ENCODE measurements at places on chromosomes 4 and X.

DNA sequence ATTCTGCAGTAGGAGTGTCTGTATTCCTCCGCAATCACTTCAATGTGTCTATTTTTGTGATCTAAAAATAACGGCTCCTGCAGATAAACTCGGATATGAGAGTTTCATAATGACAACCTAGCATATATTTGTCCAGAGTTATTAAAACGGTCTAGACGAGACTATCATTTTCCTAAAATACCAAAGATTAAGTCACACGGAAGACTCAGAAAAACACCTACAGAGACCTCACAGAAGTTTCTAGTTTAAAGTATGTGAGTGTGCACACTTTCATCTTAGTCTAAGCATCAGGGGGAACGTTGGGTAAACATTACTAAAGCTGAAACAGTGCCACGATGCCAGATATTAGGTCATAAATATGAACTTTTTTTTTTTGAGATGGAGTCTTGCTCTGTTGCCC, 156.9 kb downstream of the AFAP1 start:
- DNase-seq, result no peak

- DNase-seq, result no peak
Measured at GRCh38 chrX:149473966-149474365, 31.1 kb downstream of the IDS start.

DNA sequence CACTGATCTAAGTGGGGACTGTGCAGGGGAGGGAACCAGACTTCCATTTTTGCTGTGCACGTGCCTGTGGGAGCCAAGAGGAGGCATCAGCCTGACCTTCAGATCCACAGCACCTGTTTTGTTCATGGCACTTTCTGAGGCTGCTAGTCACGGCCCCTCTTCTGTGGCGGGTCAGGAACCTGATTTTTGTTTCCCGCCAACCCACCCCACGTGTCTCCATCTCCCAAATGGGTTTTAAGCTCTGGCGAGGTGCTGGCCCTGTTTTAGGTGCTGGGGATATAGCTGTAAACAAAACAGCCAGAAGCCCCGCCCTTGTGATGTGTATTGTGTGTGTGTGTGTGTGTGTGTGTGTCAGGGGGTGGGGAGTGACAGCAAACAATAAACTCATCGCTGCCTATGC, 60.4 kb upstream of the GRPEL1 start:
- no peak for DNase-seq

DNA sequence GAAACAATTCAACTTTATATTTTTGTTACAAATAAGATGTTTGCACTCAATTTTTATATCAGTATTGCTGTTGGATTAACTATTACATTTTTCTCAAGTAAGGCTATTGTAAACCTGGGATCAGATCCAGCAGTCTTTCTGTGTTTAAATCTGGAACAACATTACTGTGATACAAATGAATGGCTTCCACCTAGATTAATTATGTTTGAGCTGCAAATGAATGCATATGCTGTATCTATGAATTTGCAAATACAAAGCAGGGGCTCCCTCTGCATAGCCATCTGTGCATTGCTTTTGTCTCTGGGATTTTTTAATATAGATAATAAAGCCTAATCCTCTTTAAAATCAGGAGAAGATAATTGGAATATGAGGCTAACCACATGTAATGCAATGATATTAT, 69.8 kb upstream of the NEIL3 start:
- peak; percentile 24 for DNase-seq

DNA sequence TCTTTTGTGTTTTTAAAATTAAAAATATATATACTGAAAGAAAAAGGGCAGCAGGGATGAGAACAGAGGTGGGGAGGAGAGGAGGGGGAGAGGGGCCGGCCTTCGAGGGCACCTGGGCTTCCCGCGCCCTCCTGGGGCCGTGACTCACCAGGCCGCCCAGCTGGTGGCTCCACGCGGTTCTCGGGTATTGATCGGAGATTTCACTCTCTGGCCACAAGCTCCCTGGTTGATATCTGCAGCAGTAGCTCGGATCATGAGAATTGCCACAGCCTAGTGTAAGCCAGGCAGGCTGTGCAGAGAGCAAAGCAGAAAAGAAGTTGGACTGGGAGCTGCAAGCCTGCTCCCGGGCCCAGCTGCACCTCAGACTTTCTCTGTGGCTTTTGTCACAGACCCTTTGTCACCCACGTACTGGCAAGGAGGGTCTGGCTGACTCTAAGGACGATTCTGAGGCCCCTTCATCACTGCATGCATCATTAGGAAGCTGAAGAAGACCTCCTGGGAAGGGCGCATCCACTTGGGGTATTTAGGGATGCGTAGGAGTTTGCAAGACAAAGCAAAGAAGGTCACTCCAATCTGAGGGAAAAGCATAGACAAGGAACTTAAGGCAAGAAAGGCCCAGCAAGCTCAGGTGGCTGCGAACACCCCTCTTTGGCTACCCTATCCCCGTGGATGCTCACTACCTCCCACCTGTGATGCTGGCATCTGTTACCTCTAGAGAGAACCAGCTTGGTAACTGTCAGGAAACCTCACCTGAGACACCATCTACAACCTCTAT, 71.7 kb downstream of the CPZ start:
- no peak for DNase-seq

- no peak for DNase-seq
Measured at GRCh38 chr4:130183096-130183495, 1087.1 kb downstream of the C4orf33 start.

DNA sequence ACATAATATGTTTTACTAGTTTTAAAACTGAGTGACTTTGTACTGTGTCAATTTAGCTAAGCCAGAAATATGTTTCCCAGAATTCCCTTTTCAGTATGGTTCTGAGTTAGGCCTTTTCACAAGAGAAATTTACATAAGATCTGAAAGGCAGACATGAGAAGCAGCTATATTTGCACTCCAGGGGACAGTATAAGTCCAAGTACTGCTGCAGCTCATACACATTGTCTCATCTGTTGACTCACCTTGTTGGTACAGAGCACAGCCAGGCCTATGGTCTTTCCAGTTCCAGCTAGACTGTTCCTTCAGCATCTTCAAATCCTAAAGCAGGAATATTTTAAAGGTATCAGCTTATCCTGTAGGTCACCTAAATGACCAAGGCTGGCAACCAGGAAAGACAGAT, 53.5 kb downstream of the BMP3 start:
- DNase-seq, result no peak

- DNase-seq, result no peak
Measured at GRCh38 chr4:65046192-65047133, 623.8 kb downstream of the EPHA5 start.

DNA sequence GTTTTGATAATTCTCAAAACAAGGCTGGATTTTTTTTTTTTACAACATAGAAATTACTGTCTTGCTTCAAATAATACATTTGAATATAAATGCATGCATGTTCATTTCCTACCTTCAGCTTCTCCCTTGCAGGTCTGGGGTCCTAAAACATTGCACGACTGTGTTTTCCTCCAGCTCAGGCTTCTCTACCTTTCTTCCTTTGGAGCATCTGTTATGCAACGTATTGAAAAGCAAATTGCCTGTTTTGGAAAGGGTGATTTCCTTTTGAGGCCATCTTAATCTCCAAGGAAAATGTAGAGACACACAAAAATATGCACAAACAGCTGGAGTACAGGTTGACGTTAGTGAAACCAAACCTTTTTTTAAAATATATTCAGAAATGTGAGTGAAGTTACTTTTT, 115.6 kb upstream of the TLL1 start:
- no peak for DNase-seq

- no peak for DNase-seq
Measured at GRCh38 chr4:153058671-153059060, 122.5 kb downstream of the FHDC1 start.

DNA sequence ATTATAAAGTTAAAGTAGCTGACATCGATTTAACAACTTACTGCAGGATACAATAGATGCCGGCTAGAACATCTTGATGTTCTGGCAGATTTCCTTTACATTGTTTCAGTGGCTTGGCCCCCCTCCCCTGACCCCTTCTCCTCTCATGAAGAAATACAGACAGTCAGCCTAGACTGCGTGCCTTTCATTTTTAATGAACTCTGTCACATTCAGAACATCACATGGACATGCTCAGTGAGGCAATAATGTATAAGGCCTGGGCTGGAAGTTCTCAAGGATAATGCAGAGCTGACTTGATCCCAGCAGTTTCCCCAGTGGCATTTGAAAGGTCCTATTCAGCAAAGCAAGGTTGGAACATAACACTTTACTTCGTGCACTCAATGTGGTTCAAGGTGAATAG, 239.2 kb downstream of the ANK2 start:
- DNase-seq, result no peak

DNA sequence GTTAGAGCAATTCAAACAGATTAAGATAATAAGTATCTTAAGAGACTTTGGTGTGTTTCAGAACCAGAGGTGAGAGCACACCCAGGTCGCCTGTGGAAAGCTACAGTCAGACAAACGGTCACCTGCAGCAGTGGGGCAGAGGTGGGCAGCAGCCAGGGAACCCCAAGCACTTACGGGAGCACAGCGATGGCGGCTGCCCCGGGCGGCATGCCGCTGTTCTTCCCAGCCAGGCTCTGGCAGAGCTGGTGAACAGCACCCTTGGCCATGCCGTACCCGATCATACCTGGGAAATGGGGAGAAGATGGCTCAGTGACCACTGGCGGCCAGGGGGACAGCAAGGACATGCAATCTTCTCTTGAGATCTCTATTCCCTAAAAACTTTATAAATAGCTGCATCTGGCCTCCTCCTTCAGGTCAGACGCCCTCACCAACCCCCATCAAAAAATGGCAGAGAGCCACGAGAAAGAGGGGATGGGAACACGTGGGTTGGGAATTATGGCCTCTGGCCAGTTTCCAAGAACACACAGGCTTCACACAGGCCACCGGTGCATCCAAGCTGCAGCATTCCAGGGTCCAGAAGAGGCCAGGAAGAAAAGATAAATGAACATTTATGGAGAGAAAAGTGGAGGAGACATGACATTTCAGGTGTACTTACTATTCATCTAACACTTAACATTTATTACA, 19.7 kb downstream of the QDPR start:
- DNase-seq, result peak; percentile 52

DNA sequence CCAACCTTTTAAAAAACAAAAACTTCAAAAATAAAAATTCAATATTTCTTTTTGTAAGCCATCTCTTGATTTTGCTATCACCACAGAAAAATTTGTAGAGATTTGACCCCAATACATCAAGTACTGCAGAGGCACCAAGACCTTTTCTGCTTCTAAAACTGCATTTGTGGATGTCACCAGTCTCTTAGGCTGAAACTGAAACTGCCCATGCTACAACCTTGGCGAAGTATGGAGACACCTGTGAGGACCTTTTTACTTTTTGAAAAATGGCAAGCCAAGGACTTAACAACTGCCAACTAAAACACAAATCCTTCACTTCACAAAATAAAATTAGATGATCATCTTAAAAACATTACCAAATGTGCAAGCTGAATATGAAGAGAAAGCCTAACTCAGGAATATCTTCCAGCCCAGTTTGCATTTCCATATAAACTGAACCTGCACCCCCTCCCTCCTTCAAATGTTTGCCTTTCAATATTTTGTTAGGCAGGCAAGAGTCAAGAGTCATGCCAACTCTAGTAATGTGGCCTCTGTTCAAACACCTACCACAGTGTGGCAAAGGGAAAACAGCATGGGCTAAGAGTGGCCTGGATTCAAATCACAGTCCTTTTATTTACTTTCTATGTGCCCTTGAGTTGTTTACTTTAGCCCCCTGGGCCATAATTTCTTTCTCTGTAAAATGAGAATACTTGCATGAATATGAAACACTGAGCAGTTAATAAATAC, 389.4 kb downstream of the OPHN1 start:
- DNase-seq, result no peak

DNA sequence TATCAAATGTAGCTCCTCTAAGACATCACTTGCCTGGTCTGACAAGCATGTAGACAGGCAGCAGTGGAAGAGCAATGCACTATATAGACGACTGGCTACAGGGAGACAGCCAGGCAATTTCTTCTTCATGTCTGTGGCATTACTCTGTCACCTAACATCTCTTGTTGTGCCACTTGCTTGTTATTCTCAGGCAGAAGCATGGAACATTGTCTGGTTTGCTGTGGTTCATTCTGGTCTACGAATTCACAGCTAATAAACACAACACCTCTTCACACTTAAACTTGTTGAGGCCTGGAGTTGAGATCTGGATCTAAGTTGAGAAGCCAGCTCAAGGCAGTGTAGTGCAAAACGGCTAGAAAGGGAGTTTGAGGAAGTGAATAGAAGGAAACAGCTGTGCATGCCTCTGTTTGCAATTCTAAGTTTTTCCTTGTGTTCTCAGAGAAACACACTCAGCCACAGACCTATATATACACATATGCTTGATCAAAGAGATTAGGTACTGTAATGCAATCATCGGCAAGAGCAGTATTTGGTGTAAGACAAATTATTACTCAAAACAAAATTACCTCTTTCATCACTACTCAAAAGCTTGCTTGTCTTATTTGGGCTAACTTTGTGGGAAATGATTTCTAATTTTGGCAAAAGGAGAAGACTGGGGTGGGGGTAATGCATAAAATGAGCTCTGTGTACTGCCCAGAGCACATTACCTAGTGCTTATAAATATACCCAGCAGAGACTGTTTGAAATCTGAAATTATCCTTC, 243.8 kb downstream of the PPP3CA start:
- peak; percentile 10 for DNase-seq

GRCh38 chr4:3047464-3048286, 26.7 kb downstream of the HTT-AS start:
- peak; percentile 60 for DNase-seq

GRCh38 chrX:2485789-2486345, 14.9 kb downstream of the DHRSX start:
- DNase-seq, result no peak
